Psoas muscle (tissue), 8 donors: ENCODE measurements at places on chromosomes 4 and X. TPM values are rescaled to one million over a fixed set of nuclear protein-coding genes. Genes with fewer than 3 reads are reported as not detected.

GRCh38 chr4:21856754-21857153, 91.8 kb downstream of the KCNIP4 start:
- no peak for DNase-seq

DNA sequence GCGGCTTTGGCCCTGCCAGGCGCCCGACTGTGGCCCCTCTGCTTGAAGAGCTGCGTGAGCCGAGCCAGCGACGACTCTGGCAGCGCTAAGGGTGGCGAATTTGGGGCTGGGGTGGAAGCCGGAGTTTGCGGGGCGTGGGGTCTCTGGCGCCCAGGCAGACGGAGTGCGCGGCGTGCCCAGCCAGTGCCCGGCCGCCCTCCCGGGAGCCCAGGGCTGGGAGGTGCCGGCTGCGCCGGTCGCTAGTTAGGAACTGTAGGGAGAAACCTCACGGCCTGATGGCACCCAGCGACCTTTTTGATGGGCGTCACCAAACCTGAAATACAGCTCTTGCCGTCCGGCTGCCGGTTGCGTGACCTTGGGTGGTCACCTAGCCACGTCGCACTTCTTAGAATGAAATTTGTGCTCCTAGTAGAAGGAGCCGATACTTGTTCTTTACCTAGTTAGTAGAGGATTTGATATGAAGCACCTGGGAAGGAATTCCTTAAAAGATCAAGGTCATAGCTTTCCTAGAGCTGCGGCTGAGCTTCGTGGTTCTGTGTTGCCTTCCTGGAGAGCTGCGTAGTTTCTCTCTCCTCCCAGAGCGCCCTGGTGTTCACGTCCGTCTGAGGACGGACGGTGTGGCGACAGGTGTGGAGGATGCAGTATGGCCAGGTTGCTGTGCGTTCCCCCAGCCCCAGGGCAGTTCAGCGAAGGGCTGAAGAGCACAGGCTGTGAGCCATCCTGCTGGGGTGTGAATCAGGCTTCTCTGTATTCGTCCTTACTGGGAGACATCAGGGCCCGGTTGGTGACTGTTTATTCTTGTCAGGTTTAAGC, 680 bp downstream of the MAEA start:
- DNase-seq = no peak

- DNase-seq = no peak
Observed at GRCh38 chr4:44231006-44231405, 217.6 kb downstream of the KCTD8 start.

GRCh38 chr4:81503586-81503985, 31.9 kb upstream of the RASGEF1B start:
- no peak for DNase-seq

DNA sequence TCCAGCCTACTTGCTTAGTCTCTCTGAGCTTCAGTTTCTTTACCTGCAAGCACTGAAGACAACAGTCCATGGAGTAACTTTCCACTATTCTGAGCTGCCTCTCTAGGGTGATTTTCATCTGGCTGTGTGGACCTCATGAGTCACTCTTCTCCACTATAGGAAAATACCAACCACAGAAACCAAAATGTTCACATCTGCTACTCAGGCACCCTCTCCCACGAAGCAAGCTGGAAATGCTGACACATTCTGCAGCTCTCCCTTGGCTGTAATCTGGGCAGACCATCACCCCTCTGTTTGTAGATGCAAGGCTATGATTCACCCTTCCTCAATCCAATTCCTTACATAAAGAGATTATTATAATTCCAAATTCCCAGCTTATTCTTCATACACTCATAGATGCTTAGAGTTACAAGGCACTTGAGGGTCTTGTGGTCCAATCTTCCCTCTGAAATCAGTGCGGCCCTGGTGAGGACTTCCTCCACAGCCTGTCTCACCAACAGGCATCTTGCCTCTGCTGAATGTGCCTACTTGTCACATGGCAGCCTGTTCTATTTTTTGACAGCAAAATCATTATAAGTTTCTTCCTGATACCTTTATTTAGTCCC, 97.0 kb upstream of the LNX1 start:
- DNase-seq = no peak

GRCh38 chrX:101395789-101396188, 5.0 kb downstream of the RPL36A start:
- DNase-seq = no peak

DNA sequence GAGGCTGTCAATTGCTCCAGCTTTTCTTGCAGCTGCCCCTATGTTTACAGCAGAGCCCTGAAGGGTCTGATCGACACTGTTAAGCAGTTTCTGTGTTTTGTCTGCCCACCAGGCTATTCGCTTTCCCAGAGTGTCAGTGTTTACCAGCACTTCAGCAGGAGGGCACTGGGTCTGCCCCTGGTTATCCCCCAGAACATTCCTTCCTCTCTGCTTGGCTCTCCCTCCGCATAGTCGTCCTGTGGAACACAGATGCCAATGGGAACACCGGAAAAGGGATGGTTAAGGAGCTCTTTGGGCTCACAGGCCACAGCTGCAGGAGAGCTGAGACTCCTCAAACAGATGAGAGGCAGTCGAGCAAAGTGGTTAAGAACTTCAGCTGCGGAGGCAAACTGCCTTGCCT, 71.3 kb upstream of the FBXW7 start:
- DNase-seq = no peak

GRCh38 chr4:94582517-94582916, 130.8 kb downstream of the PDLIM5 start:
- no peak for DNase-seq

- DNase-seq = no peak
Observed at GRCh38 chr4:126752126-126752525, 880.6 kb upstream of the INTU start.

GRCh38 chr4:25797136-25797535, 65.7 kb downstream of the SEL1L3 start:
- DNase-seq = no peak

DNA sequence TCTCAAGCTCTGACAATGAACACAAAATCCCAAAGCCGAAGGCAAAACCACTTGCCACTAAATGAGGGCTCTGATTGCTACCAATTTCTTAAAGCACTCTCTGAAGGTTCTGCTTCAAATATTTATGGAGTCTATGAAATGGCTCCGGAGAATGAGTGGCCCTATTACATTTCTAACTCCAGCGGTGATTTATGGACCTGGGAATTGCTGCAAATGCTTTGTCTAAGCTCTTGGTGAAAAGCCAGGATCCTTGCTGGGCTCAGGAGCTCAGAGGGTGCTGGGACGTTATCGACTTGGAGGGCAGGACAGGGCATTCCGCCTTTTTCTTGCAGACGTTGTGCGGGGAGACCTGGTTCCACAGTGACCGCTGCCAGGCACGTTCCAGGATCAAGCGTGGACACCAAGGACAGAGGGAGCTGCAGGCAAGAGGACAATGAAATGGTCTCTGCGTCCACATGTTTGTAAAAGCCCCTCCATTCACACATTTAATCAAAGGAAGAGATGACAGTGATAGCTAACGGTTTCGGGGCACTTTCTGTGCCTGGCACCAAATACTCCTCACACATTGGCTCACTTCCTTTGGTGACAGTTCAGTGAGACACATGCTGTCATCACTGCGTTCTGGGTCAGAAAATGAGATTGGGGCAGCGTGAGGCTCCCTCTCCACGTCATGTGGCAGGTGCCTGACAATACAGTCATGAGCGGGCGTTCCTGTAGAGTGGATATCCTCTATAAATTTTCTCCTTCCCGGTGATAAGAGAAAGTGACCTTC, 58.8 kb downstream of the C4orf50 start:
- no peak for DNase-seq

DNA sequence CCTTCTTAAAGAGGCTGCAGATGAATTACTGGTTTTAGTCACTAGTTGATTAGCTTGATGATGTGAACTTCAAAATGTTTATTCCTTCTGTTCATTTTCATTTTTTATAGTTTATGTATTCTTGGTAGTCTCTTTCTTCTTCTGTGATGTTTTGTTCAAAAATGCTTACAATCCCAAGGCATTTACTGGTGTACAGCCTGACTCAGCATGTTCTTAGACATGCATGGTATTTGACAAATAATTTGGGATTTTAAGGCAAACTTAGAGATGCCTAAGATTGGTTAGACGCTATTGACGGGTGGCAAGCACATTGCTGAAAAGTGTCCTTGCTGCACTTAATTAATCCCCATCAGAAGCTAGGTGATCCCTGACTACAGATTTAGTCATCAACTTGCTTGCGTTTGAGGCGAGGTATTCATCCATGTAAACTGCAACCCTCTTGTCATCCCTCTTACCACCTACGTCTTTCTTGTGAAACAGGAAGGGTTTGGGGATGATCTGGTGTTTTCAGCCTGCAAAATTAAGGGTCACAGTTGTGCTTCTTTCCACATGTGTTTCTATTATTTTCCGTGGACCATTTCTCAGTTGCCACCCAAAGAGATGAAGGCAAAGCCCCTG, 331.8 kb downstream of the DKK2 start:
- no peak for DNase-seq

DNA sequence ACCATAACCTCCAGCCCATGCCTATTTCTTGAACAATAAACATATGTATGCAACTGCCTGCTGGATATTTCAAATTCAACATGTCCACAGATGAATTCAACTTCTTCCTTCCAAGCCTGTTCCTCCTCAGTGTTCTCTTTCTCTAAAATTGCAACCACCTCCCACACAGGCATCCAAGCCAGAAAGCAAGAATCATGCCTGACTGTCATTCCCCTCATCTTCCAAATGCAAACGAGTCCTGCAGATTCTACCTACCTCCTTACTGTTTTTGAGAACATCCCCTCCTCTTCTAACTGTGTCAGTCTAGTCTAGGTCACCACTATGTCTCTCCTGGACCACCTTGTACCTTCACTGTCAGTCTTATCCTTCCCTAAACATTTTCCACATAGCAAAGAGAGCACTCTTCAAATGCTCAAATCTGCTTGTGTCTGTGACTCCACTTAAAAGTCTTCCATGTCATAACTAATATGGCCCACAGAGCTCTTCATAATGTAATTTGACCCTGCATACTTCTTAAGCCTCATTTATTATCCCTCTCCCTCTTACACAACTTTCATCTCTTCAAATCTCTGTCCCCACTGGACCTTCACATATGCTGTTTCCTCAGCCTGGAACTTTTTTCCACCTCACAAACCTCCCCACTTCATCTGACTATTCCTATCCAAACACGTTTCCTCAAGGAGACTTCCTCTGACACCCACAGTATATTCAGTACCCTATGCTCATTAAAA, 25.7 kb downstream of the MAPK10 start:
- DNase-seq = no peak

- no peak for DNase-seq
Observed at GRCh38 chrX:63281465-63281864, 69.7 kb downstream of the SPIN4 start.

DNA sequence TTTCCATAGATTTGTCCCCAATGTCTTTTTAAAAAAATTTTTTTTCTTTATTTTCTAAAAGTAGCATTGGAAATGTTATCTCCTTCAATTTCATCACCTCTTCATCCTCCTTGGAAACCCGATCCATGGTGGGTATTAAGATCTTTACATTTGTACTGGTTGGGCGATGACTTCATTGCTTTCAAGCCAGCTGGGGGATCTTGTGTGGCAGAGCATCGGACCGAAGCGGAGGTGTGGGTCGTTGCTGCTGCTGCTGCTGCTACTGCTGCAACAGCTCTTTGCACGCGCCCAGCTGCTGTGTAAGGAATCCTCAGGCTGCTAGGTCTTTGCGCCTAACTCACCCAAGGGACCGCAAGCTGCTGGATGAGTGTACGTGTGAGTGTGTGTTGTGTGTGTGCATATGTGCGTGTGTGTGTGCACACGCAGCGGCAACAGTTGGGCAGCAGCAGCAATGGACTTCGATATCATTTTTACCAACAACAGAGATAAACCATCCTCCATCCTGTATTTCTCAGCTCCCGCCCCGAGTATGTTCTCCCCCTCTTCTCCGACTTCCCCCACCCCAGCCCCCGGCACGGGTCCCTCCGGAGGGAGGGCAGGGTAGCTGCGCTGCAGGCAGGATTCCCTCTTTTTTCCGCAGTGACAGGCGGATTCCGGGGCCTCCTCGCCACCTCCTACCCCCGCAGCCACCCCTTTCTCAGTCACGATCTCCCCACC, 768 bp upstream of the CDKL5 start:
- no peak for DNase-seq

GRCh38 chr4:905485-906338, 26.4 kb downstream of the GAK start:
- DNase-seq = no peak

DNA sequence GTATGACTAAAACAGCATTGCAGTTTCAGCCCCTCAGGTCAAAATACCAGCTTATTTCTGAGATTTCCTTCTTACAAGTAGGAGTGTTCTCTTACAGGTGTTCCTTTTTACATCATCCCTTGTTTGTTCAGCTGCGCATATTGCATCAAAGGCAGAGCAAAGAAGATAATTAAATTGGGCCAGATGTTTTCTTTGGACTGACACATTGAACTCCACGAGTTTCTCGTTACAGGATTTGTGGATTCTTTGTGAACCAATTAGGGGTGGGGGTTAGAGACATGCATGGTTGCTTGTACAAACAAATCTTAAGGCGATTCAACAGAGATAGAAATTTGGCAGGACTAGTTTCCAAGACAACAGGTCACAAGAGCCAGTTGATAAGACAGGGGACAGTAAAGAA, 95.7 kb downstream of the SPANXN4 start:
- no peak for DNase-seq

GRCh38 chr4:7732263-7732662, 207.4 kb downstream of the AFAP1 start:
- DNase-seq = peak; percentile 23

- DNase-seq = no peak
Observed at GRCh38 chr4:5040856-5041620, 10.2 kb upstream of the STK32B start.

- DNase-seq = no peak
Observed at GRCh38 chr4:150345207-150345744, 236.7 kb upstream of the MAB21L2 start.

DNA sequence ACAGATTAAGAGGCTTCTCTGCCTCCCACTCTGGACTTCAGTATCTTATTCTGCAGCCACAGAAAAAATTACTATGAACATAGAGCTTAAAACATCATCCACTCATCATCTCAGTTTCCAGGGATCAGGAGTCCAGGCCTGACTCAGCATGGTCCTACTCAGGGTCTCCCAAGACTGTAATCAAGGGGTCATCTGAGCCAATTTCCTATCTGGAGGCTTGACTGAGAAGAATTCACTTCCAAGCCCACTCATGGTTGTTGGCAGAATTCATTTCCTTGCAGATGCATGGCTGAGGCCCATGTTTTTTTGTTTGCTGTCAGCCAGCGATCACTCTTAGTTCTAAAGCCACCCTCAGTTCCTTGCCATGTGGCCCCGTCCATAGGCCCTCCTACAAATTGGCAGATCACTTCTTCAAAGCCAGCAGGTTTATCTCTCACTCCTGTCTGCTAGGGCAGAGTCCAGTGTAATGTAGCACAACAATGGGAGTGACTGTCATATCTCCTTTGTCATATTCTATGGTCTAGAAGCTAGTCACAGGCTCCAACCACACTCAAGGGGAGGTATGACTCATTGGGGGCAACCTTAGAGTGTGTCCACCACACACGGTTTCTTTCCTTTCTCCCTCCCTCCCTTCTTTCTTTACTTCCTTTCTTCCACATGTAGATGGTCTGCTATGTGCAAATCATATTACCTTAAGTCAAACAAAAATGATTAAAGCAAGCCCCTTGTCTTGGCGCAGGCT, 251.6 kb downstream of the QDPR start:
- no peak for DNase-seq

- no peak for DNase-seq
Observed at GRCh38 chr4:20203508-20203907, 48.2 kb upstream of the SLIT2 start.

Gene SHISA3
- 0.54 TPM for total RNA-seq

Gene HSFX2
- total RNA-seq = not detected

Gene NAA15
- total RNA-seq = 31.9 TPM

Gene FGG
- not detected for total RNA-seq

Gene TRIML2
- not detected for total RNA-seq

Gene IKBKG
- total RNA-seq = 15.6 TPM

Gene FABP2
- total RNA-seq = not detected

Gene FAM114A1
- total RNA-seq = 19.6 TPM

Gene ASMT
- total RNA-seq = not detected

Gene LGI2
- total RNA-seq = 1.0 TPM

Gene REELD1
- total RNA-seq = not detected
